Cerebellum (tissue), 4 donors: ENCODE measurements at places on chromosomes 6 and 20. TPM values are rescaled to one million over a fixed set of nuclear protein-coding genes. Genes with fewer than 3 reads are reported as not detected.

SOX18 gene
- 1.6 TPM for total RNA-seq

GRCh38 chr20:9531581-9531980 is 17.2 kb downstream of the LAMP5 start:
- no peak for DNase-seq

GLP1R gene
- total RNA-seq: 0.82 TPM

GRCh38 chr20:63552481-63553249 is 1.3 kb upstream of the FNDC11 start:
- DNase-seq: no peak

GRCh38 chr6:169162249-169162648 is 91.4 kb downstream of the THBS2 start:
- DNase-seq: no peak

SPATS1 gene
- not detected for total RNA-seq

GMPR gene
- total RNA-seq: 3.9 TPM

- DNase-seq: no peak
These were observed 11.5 kb downstream of the IL22RA2 start for GRCh38 chr6:137161949-137162348.
